ENCODE measurements at places on chromosomes 7 and 10. TPM values are rescaled to one million over a fixed set of nuclear protein-coding genes. Genes with fewer than 3 reads are reported as not detected.

Gene BRAT1
- 5.8 TPM for total RNA-seq

Gene LBX1
- not detected for total RNA-seq

Gene NRAP
- not detected for total RNA-seq

Gene EPHA1
- not detected for total RNA-seq

Gene LOXL4
- total RNA-seq: 20.8 TPM

Gene SORCS3
- total RNA-seq: not detected

Gene FAM25C
- not detected for total RNA-seq

Gene TM9SF3
- total RNA-seq: 61.8 TPM

Gene GIMAP8
- not detected for total RNA-seq

Gene ADCY1
- total RNA-seq: 0.18 TPM

DNA sequence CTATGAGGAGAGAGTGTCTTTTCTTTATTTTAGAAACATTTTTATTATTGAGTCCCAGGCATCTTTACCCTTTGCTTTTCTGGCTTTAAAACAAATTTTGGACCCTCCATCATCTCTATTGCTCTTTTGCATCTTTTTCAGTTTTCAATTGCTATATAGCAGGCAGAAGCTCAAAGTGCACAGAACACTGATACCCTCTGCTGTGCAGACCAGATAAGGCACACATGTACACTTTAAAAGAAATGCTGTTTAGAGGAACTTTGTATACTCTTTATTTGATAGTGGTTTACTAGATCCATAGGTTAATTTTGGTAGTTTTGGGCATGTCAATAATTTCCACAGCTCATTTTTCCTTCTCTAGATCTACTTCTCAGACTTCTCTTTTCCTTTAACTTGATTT is 324.2 kb downstream of the SH2D4B start:
- no peaks in the 10 kb centered on the region for H3K27me3 ChIP-seq
- no peak overlapping the region for H3K4me3 ChIP-seq
- H3K27ac ChIP-seq: no peak overlapping the region
- no peaks in the 10 kb centered on the region for H3K4me1 ChIP-seq

- H3K27me3 ChIP-seq: peaks cover 3% of the 10 kb centered on the region
- H3K4me1 ChIP-seq: no peaks in the 10 kb centered on the region
- no peak overlapping the region for H3K4me3 ChIP-seq
- no peaks in the 10 kb centered on the region for H3K36me3 ChIP-seq
- DNase-seq: no peak
- no peak overlapping the region for H3K27ac ChIP-seq
Measured at GRCh38 chr7:91357901-91358300, 93.7 kb downstream of the FZD1 start.

DNA sequence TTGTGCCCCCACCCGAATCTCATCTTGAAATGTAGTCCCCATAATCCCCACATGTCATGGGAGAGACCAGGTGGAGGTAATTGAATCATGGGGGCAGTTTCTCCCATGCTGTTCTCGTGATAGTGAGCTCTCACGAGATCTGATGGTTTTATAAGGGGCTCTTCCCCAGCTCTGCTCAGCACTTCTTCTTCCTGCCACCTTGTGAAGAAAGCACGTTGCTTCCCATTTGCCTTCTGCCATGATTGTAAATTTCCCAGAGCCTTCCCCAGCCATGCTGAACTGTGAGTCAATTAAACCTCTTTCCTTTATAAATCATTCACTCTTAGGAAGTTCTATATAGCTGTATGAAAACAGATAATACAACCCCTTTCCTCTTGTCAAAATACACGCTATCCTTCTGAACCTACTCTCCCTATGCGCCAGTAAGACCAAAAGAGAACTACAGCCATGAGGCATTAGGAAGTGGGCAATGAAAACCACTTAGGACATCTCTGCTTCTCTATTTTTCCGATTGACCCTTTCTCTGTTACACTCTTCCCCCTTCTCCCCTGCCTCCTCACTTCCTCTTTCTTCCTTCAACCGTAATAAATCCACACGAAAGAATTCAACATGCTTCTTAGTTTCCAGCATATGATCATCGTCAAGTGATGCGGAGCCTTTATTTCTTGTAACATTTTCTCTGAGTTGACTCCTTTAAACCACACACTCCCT is 101.2 kb upstream of the WDR11 start:
- DNase-seq: no peak
- no peak overlapping the region for H3K4me3 ChIP-seq
- no peak overlapping the region for H3K27ac ChIP-seq
- no peaks in the 10 kb centered on the region for H3K4me1 ChIP-seq
- no peaks in the 10 kb centered on the region for H3K27me3 ChIP-seq
- no peaks in the 10 kb centered on the region for H3K36me3 ChIP-seq

DNA sequence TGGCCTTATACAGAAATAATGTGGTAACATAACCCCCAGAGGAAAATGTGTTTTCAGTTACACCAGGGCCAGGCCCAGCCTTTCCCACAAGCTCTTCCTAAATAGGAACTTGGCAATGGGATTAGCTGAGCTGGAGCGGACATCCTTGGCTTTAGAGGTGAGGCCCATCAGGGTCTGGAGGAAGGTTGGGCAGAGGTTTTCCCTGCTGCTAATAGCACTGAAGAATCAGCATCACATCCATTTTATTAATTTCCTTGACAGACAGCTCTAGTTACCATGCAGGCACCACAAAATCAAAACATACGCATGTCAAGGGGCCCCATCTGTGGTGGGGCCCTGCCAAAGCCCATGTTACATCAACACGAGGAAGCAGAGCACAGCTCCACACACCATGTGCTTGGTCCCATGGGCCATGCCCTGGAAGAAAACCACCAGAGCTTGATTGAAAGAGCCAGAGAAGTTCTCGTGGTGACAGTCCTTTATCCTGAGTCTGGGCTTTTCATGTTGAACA is 566.6 kb downstream of the KCNMA1 start:
- no peaks in the 10 kb centered on the region for H3K36me3 ChIP-seq
- no peak overlapping the region for H3K4me3 ChIP-seq
- H3K4me1 ChIP-seq: no peaks in the 10 kb centered on the region
- no peaks in the 10 kb centered on the region for H3K27me3 ChIP-seq
- H3K27ac ChIP-seq: no peak overlapping the region
- DNase-seq: no peak

- H3K36me3 ChIP-seq: no peaks in the 10 kb centered on the region
- DNase-seq: no peak
- H3K4me1 ChIP-seq: peaks cover 9% of the 10 kb centered on the region
- no peak overlapping the region for H3K4me3 ChIP-seq
- no peak overlapping the region for H3K27ac ChIP-seq
Measured at GRCh38 chr7:151012911-151013347, 11.4 kb downstream of the ATG9B start.

GRCh38 chr7:13989949-13990305 is 461 bp upstream of the ETV1 start:
- peak overlapping the region; percentile 91 for H3K4me3 ChIP-seq
- H3K36me3 ChIP-seq: no peaks in the 10 kb centered on the region
- peak overlapping the region; percentile 75 for H3K27ac ChIP-seq
- H3K4me1 ChIP-seq: no peaks in the 10 kb centered on the region

DNA sequence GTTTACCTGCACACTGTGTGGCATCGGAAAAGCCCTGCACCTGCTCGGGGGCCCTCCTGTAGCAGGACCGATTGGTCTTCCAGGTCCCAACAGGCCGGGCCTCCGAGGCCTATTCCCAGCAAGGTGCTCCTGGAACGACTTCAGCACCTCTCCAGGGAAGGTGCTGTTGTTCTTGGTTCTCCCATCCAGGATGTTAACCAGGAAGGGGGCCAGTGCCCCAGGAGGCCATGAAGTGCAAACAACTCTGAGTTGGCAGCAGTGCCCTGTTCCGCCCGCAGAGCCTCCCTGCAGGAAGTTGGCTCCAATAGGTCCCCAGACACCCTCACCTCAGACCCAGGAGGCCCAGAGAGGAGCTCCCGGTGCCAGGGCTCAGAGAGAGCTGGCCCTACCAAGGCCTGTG is 64.0 kb upstream of the DUSP5 start:
- peaks cover 4% of the 10 kb centered on the region for H3K4me1 ChIP-seq
- no peaks in the 10 kb centered on the region for H3K27me3 ChIP-seq
- no peaks in the 10 kb centered on the region for H3K36me3 ChIP-seq

DNA sequence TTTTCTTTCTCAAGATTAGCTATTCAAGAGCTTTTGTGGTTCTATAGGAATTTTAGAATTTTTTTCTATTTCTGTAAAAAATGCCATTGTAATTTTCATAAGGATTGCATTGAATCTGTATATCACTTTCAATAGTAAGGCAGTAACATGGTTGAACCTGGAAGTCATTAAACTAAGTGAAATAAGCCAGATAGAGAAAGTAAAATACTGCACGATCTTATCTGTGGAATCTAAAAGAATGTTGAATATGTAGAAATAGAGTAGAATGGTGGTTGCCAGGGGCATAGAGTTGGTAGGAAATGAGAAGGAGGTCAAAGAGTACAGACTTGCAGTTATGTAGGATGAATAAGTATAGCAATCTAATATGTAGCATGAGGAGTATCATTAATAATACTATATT is 1073.5 kb upstream of the LRRN3 start:
- no peaks in the 10 kb centered on the region for H3K4me1 ChIP-seq
- H3K36me3 ChIP-seq: no peaks in the 10 kb centered on the region
- no peak overlapping the region for H3K4me3 ChIP-seq
- DNase-seq: no peak
- no peaks in the 10 kb centered on the region for H3K27me3 ChIP-seq
- H3K27ac ChIP-seq: no peak overlapping the region

DNA sequence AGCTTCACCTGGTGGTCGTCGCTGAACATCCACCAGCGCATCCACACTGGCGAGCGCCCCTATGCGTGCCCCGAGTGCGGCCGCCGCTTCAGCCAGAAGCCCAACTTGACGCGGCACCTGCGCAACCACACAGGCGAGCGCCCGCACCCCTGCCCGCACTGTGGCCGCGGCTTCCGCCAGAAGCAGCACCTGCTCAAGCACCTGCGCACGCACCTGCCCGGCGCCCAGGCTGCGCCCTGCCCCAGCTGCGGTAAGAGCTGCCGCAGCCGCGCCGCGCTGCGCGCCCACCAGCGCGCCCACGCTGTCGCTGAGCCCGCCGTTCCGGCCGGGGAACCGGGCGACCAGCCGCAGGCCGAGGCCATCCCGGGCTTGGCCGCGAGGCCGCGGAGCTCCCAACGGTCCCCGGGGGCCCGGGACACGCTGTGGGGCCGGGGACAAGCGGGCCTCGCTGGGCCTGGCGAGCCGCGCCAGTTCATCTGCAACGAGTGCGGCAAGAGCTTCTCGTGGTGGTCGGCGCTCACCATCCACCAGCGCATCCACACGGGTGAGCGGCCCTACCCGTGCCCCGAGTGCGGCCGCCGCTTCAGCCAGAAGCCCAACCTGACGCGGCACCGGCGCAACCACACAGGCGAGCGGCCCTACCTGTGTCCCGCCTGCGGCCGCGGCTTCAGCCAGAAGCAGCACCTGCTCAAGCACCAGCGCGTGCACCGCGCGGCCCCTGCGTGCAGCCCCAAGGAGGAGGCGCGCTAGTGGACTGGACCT is 18.4 kb downstream of the ZNF775 start:
- peaks cover 22% of the 10 kb centered on the region for H3K36me3 ChIP-seq
- DNase-seq: no peak
- peaks cover 7% of the 10 kb centered on the region for H3K4me1 ChIP-seq
- no peaks in the 10 kb centered on the region for H3K27me3 ChIP-seq

- peaks cover 4% of the 10 kb centered on the region for H3K36me3 ChIP-seq
- H3K27ac ChIP-seq: no peak overlapping the region
- peak; percentile 77 for DNase-seq
- H3K27me3 ChIP-seq: no peaks in the 10 kb centered on the region
Measured at GRCh38 chr7:66883716-66884115, 37.3 kb upstream of the TMEM248 start.

GRCh38 chr7:139869886-139870285 is 40.8 kb downstream of the TBXAS1 start:
- H3K4me3 ChIP-seq: no peak overlapping the region
- peaks cover 13% of the 10 kb centered on the region for H3K4me1 ChIP-seq
- no peak for DNase-seq

- no peak overlapping the region for H3K27ac ChIP-seq
- no peak overlapping the region for H3K4me3 ChIP-seq
- H3K36me3 ChIP-seq: peaks cover 5% of the 10 kb centered on the region
- H3K4me1 ChIP-seq: peaks cover 6% of the 10 kb centered on the region
- H3K27me3 ChIP-seq: peaks cover 11% of the 10 kb centered on the region
Measured at GRCh38 chr10:110610308-110610774, 33.8 kb upstream of the RBM20 start.

DNA sequence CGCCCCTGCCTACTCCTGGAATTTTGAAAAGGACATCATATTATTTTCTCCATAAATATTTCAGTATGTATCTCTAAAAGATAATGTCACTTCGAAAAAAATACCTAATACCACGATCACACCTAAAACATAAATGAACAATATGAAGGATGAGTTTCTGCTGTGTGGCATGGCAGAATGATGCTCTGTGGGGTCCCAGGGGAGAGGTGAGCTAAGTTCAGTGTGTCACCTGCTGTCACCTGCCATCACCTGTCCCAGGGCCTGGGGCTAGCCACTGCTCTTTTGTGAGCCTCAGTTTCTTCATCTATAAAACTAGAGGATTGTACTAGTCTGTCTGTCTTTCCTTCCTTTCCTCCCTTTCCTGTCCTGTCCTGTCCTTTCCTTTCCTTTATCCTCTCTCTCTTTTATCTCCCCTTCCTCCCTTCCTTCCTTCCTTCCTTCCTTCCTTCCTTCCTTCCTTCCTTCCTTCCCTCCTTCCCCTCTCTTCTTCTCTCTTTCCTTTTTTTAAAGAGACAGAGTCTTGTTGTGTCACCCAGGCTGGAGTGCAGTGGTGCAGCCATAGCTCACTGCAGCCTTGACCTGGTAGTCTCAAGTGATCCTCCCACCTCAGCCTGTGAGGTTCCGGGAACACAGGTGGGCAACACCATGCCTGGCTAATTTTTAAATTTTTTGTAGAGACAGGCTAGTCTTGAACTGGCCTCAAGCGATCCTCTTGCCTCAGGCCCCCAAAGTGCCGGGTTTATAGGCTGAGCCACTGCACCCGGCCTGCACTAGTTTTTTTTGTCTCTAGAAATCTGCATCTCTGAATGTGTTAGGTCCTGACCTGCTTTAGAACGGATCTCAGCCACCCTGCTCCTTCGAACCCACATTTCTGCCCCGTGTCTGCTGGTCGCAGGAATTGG is 43.1 kb downstream of the CUX1 start:
- H3K4me1 ChIP-seq: peaks cover 12% of the 10 kb centered on the region
- DNase-seq: no peak
- no peak overlapping the region for H3K27ac ChIP-seq
- no peaks in the 10 kb centered on the region for H3K36me3 ChIP-seq
- no peaks in the 10 kb centered on the region for H3K27me3 ChIP-seq
- no peak overlapping the region for H3K4me3 ChIP-seq

All from IMR-90 (cell line).